ENCODE measurements at places on chromosomes 12 and 14.

- peak; percentile 58 for DNase-seq
Observed at GRCh38 chr14:76926521-76927251, 100.5 kb downstream of the LRRC74A start.

- no peak for DNase-seq
Observed at GRCh38 chr14:105150368-105151083, 18.1 kb downstream of the JAG2 start.

- DNase-seq = peak; percentile 78
Observed at GRCh38 chr14:64826333-64826732, 53.4 kb downstream of the SPTB start.

DNA sequence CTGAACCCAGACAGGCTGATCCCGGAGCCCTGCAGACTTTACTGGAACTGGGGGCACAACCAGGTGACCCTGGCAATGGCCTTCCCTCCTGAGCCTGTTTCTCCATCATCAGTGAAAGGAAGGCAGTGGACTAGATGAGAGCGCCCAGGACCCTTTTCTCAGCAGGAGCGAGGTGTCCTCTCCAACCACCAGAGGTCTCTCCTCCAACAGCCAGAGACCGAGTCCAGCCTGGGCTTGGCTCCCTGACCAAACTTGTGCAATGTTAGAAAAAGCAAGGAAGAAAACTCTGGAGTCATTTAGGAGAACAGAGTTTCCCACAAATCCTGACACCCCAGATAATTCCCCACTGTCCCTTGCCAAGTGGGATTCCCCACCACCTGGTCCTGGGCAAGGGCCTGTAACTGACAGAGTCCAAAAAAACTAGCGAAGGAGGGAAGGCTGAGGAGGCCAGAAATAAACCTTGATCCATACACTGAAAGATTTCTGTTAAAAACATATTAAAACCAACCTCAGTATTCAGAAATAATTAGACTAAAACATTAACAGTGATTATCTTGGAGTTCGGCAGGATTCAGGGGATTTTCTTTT, 9.0 kb downstream of the RPS6KL1 start:
- peak; percentile 9 for DNase-seq

DNA sequence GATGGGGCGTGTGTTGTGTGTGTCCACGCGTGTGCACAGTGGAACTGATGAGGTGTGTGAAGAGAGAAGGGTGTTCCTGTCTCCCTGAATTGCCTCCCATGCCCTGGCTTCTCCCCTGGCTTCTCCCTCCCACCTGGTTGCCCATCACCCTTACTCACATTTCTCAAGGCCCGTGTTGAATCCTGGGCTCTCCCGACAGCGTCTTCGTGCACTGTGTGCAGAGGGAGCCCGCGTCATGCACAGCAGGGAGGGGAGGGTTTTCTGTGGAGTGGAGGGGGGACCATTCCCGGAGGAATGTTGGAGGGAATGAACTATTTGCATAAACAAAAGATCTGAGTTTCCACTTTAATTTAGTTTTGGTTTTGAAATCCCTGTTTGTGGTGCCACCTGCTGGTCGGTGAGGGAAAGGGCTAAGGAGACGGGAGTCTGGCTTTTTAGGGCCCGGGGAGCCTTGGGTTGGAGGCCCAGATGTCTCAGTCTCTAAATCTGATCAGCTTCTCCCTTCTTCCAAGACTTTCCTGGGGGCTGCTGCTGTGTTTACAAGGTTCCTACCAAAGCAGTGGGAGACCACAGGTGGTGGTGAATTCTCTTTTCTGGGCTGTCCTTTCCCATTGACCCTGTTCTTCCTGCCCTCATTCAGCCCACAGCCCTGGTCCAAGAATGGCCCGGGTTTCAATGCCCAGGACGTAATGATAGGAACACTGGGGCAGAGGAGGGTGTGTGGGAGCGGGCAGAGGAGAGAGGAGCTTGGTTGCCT, at the start of gene C1R:
Gene C1R (minus strand): TSS at position 217 of the 757 bp plus-strand sequence. CDS start 57 bp downstream, at position 160.
- peak; percentile 16 for DNase-seq

- no peak for DNase-seq
Observed at GRCh38 chr12:14885718-14886221, at the start of gene MGP. Gene MGP (minus strand): TSS chr12:14885854. CDS start chr12:14885791, 63 bp downstream.

GRCh38 chr12:42372154-42372791, 46.3 kb downstream of the PPHLN1 start:
- peak; percentile 66 for DNase-seq

DNA sequence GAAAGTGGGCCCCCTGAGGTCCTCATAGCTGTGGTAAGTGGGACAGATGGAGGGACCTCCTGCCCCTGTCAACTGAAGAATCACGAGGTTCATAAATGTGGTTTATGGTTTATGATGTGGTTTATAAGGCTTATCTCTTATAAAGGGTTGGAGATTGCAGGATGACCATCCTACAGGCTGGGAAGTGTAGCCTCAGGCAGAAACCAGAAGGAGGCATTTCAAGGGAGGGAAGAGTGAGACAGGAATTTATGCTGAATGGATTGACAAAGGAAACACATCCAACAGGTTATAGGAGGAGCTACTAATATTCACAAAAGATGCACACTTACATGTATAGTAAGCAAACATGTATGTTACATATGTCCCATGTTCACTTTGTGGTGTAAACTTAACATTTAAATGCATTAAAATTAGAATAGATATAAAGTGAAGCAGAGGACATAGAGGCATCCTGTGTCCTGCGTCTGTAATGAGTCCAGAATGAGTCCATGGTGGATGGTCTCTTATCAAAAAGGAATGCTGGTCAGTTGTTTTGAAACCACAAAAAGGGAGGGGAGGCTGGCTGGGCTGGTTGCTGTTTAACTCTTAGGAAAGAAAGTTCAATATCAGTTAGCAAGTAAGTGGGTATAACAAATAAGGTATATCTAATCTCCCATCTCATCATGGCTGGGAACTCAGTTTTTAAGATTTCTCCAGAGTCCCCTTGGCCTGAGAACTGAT, 149.0 kb upstream of the RMST start:
- DNase-seq = no peak

DNA sequence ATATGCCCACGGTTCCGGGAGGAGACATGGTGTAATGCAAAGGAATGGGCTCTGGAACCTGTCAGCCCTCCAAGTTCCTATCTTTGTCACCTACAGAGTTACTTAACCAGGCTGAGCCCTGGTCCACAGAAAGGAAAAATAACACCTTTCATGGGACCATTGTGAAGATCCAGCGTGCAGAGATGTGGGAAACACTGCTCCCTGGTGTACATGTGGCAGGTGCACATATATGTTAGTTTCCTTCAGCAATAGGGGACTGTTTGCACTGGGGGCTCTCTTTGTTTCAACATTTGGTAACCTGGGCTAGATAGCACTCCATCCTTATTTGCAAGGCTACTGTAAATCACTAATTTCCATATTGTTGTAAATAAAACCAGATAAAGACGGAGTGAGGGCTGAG, 72.3 kb downstream of the ANO2 start:
- DNase-seq = no peak

GRCh38 chr14:22506778-22507351, 82.2 kb downstream of the DAD1 start:
- no peak for DNase-seq

GRCh38 chr12:90917431-90917830, 37.5 kb downstream of the CCER1 start:
- DNase-seq = no peak

- DNase-seq = no peak
Observed at GRCh38 chr12:78698747-78699146, 165.8 kb upstream of the SYT1 start.

- DNase-seq = no peak
Observed at GRCh38 chr12:49415521-49415970, 48.3 kb downstream of the SPATS2 start.

- DNase-seq = peak; percentile 48
Observed at GRCh38 chr14:101442451-101442850, 118.8 kb upstream of the DIO3 start.
